ENCODE measurements at places on chromosomes 6 and 20. TPM values are rescaled to one million over a fixed set of nuclear protein-coding genes. Genes with fewer than 3 reads are reported as not detected.
A peak's percentile ranks its signal among the peaks of the same experiment; 100 is the strongest.

- H3K27ac ChIP-seq: no peak overlapping the region
- H3K4me1 ChIP-seq: peaks cover 23% of the 10 kb centered on the region
- DNase-seq: no peak
These were observed 12.1 kb downstream of the EEF1A1 start for GRCh38 chr6:73508776-73509175.

GRCh38 chr20:44732327-44732726 is 13.3 kb upstream of the KCNK15 start:
- no peak for DNase-seq
- no peak overlapping the region for H3K27ac ChIP-seq
- H3K27me3 ChIP-seq: peaks cover 8% of the 10 kb centered on the region
- peaks cover 9% of the 10 kb centered on the region for H3K4me1 ChIP-seq

- H3K4me3 ChIP-seq: no peak overlapping the region
- peak overlapping the region; percentile 88 for H3K27ac ChIP-seq
- H3K36me3 ChIP-seq: peaks cover 33% of the 10 kb centered on the region
- peaks cover 80% of the 10 kb centered on the region for H3K4me1 ChIP-seq
These were observed 32.1 kb downstream of the BACH2 start for GRCh38 chr6:90264561-90264960.

DNA sequence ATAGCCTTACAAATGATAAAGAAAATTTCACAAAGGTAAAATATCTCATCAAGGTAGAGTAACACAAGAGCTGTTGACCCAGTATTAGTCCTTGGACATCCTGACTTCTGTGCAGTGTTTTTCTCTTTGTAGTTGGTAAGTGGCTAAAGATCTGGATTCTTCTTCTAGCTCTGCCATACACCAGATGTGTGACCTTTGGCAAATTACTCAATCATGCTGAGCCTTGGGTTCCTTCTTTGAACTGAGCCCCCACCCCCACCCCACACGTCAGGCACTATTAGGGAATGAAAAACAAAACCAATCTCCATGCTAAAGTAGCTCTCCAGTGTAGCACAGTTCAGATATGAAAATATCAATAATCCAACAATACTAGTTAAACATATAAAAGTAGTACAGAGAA is 15.1 kb upstream of the TRIM39 start:
- H3K36me3 ChIP-seq: peaks cover 12% of the 10 kb centered on the region
- H3K27ac ChIP-seq: no peak overlapping the region
- no peak overlapping the region for H3K4me3 ChIP-seq
- H3K27me3 ChIP-seq: no peaks in the 10 kb centered on the region
- peaks cover 45% of the 10 kb centered on the region for H3K4me1 ChIP-seq
- no peak for DNase-seq

NCOA7 gene
- 1.6 TPM for polyA plus RNA-seq

OR2W1 gene
- not detected for polyA plus RNA-seq
